Right lung (tissue), 10 donors: ENCODE measurements at places on chromosomes 6 and 20.
A peak's percentile ranks its signal among the peaks of the same experiment; 100 is the strongest.

DNA sequence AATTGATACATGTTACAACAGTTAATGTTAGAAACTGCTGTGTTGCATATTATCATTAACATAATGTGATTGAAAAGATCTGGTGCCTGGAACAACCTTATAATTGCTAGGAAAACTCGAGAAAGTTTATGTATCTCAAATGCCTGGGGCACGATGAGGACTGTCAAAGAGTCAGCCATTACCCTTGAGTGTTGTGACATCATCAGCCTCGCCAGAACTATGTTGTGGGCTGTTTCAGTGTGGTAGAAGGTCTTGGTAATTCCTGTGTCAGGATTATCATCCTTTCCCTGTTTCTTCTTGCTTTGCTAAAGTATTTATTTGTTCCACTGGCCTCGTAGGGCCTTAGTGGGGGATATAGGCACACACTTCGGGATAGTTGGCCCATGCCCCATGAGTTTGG, 185.1 kb downstream of the DTNBP1 start:
- no peak for DNase-seq

DNA sequence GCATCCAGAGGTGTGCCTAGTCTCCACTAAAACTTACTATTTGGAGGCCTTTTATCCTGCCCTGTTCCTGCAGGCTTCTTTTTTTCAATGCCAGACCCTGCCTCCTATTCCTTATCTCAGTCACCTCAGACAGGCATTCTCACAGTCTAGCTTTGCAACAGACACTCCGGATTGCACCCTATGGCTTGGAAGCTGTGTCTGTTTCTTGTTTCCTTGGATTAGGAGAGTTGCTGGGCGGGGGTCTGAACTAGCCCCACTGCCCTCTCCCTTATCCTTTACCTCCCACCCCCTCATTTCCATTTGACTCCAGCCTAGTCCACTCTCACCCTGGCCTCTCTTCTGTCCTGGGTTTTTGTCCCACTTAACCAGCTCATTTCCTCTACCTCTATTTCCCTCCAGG, 228.1 kb upstream of the CITED2 start:
- no peak for DNase-seq

DNA sequence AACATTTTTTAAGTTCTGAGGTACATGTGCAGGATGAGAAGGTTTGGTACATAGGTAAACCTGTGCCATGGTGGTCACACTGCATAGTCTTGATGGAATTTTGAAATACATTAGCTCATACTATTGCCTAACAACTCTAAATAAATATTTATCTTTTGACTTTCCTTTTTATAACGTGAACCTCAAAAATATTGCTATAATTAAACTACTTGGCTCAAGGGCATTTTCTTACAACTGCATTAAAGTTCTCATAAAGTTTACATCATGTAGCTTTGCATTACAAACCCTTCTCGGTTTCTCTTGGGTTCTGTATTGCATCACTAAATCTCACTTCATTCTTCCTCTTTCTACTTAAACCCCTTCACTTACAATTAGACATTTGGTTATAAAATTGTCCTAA, 636.0 kb upstream of the PTCHD4 start:
- DNase-seq = peak; percentile 67

DNA sequence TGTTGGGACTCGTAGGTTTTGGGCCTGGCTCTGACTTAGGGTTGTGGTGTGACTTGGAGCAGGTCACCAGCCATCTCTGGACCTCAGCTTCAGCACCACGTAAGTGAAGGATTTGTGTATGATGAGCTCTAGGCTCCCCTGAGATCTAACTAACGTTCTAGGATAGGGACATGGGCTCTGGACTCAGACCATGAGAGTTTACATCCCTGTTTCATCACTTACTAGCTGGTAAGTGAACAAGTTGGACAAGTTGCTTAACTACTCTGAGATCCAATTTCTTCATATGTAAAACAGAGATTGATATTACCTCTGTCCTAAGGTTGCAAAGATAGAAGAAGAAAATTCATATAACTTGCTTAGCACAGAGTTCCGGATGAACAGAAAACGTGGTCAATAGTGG, 20.3 kb upstream of the PNPLA1 start:
- no peak for DNase-seq

DNA sequence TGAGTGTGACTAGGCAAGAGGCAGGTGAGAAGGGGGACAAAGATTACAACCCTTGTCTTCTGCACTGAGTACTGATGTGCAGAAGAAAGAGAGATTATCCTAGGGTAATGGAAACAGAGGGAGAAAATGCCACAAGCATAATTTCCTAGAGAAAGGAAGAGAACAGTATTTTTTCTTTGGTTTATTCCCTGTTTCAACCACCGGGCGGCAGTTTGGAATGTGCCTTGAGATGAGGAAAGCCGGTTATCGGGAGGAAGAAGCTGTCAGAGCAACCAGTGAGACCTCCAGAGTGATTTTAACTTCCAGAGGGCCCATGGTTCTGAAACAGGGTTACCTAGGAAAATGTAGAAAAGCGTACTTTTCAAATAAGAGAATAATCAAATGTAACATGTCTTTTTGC, 121.4 kb downstream of the REV3L start:
- DNase-seq = peak; percentile 5

- no peak for DNase-seq
Observed at GRCh38 chr6:52489881-52490280, 69.7 kb downstream of the EFHC1 start.

- DNase-seq = no peak
Observed at GRCh38 chr6:56158571-56158970, 88.8 kb downstream of the COL21A1 start.

GRCh38 chr6:11740875-11741274, 37.7 kb downstream of the ADTRP start:
- no peak for DNase-seq

DNA sequence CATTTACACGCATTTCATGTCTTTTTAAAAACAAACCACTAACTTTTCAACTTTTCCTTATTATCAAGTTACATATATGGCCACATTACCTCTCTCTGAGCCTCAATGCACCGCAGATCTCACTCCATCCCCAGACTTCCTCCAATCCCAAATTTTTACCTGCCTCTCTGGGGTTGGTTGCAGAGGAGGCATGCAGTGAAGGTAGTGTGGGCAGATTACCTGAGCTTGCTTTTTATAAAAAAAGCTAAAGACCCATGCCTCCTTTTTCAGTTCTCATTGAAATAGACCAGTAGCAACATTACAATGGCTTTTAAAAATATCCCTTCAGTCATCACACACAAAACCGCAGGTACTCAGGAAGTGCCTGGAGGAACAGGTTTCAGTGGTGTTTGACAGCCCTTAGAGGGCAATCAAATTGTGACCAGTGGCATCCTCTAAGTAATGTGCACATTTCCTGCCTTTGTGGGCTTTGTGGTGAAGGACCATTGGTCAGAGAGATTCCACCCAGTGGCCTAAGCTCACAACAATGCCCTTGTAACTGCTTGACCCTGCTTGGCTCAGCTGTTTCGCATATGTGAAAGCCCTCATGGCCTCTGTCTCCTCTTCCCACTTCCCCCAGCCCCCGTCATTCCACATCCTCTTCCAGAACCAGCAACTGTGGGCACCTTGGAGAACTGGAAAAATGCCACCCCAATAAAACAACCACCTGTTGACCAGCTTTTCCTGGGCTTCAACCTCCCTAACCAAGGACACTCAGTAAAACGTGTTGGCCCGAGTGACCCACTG, 30.2 kb upstream of the IL17A start:
- DNase-seq = no peak

DNA sequence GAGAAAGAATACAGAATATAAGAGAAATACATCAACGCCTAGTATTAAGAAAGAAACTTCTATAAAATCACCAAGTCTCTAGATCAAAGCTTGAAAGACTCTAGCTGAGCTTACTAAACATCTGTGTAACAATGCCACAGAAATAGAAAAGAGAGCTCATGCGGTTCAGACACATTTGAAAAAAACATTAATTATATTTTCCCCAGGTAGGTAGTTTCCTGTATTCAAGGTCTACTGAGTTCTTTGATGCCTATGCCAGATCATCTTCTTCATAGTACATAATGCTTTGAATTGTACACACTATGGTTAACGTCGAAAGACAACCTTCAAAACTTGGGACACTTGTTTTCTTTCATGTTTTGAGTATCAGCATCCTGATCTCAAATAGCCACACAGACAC, 11.3 kb downstream of the MOXD1 start:
- DNase-seq = no peak

- DNase-seq = no peak
Observed at GRCh38 chr20:50728486-50728980, 2.8 kb upstream of the PARD6B start.
